CD4-positive, alpha-beta memory T cell (primary cell): ENCODE measurements at places on chromosomes 3 and 15.

DNA sequence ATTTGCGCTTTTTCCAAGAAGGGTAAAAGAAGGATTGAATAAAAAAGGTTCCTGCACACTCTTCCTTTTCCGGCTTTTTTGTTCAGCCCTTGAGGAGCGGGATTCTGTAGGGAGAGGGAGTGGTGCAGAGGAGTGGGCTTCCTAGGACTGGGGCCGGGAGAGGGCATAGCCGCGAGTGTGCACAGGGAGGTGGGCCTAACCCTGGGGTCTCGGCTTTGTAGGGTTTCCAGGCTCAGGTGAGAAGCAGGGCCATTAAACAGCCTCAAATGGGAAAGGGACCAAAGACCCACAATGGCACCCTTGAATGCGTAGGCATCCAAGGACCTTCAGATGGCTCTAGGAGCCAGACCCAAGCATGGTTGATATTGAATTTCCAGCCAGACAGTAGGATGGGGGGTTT, 35.4 kb upstream of the RAB6B start:
- DNase-seq, result no peak

DNA sequence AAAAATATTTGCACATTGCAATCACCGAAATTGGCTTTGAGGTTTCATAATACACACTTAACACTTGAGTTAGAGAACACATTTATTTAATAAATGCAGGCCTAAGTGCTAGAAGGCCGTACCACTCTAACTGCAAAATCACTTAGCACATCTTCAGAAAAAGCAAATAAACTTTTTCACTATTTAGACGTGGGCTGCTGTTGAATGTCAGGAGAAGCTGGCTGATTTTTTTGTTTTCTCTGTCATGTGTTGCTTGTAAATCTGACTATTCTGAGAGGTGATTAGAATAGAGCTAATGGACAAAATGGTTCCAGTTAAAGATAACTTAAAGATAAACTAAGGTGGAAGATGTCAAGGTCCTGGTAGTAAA, 265.1 kb downstream of the FOXP1 start:
- DNase-seq, result no peak

DNA sequence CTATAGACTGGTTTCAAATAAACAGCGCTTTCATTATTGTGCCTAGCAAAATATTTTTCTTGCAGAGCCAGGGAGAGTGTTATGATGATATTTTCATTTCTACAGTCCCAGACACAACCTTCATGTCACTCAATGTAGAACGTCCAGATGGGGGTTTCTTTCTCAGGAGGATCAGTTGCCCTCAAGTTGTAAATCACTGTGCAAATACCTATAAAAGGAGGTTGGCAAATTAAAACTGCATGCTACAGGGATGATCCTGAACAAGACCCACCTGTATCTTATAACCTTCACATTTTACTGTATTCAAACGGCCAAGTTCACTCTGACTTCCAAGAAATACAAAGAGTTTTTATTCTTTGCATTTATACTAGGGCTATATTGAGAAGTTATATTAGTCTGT, 486.0 kb downstream of the EDEM1 start:
- no peak for DNase-seq

GRCh38 chr15:59696332-59696731, 7.2 kb upstream of the BNIP2 start:
- no peak for DNase-seq

GRCh38 chr3:149667576-149667975, 9.8 kb upstream of the WWTR1 start:
- no peak for DNase-seq

DNA sequence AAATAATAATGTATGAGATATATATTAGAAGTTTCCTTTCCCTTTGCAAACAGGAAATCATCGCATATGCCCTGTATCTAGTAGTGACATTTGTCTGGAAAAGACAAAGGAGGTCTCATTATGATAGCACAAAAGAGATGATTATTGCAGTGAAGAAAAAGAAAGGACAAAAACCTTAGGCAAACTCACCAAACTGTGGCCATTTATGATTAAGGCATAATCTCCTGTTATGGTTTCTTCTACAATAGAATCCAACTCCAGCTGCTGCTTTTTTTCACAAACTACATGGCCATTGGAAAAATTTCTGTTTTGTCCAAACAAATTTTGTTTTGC, 218.2 kb downstream of the ATP8B4 start:
- no peak for DNase-seq

DNA sequence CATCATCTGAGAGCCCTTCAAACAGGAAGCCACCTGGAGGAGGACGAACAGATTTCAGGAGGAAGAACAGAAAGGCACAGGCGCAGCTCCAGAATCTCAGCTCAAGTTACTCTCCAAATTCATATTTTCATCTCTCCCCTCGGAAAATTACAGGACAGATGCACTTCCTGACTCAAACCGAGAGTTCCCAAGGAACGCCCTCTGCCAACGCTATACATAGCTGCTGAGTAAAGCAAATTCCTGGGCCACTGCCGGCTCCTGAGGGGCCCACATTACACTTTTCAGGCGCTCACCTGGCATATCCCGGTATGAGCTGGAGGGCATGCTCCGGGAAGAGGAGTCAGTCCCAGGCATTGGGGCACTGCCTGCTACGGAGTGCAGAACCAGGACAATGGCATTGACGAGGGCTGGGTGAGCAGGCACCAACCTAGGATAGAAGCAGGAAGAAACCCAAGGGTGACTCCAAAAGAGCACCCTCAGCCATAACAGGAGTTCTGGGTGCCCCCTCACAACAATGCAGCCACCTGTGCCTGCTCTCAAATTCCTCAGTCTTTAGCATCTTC, 11.2 kb downstream of the UBL7 start:
- DNase-seq, result no peak
